ENCODE measurements at places on chromosomes 7 and 10.

- DNase-seq = no peak
Measured at GRCh38 chr10:15737656-15738055, 17.9 kb upstream of the ITGA8 start.

- no peak for DNase-seq
Measured at GRCh38 chr7:83655951-83656556, 7.1 kb upstream of the SEMA3E start.

DNA sequence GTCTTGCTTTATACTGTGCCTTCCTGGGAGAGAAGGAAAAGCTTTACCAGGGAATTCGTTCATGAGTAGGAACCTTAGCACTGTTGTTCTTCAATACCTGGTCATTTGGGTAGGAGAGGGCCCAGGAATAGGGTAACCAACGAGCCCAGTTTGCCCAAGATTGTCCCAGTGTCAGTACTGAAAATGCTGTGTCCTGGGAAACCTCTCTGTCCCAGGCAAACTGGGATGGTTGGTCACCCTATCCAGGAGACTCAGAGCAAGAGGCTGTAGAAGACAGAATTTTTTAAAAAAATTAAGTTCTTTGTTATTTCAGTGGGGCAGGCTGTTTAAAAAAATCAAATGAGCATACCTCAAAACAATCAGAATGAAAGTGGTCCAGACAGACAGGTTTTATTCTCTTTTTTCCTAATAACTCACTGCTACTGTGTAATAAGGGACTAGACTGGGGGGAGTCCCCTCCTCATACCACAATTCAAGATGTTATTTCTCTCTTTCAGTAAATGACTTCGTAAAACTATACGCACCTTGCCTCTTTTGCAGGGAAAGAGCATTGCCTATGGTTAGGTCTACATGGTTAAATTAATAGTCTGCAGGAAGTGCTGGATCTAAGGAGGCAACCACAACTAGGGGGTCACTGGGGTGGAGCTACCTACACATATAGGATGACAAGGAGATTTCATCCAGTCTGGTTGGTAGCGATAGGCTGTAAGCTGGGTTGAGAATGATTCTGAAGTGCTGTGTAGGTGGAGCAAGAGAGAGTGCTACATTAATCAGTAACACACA is 41.1 kb upstream of the FAM133B start:
- DNase-seq = no peak

GRCh38 chr7:138902161-138902560 is 79.0 kb downstream of the KIAA1549 start:
- no peak for DNase-seq

DNA sequence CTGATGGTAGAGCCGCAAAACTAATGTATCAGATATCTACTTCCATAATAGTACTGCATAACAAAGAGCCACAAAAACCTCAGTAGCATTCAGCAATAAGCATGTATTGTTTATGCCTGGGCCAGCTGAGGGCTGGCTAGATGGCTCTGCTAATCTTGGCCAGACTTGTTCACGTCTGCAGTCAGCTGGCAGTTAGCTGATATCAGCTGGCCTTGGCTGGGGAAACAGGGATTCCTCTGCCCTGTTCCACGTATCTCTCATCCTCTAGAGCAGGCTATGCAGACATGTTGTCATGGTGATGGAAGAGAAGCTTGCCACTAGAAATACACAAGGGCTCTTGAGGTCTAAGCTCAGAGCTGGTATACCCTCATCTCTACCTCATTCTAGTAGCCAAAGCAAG is 62.9 kb downstream of the GRM8 start:
- no peak for DNase-seq

GRCh38 chr10:44954042-44954441 is 5.6 kb upstream of the RASSF4 start:
- no peak for DNase-seq

DNA sequence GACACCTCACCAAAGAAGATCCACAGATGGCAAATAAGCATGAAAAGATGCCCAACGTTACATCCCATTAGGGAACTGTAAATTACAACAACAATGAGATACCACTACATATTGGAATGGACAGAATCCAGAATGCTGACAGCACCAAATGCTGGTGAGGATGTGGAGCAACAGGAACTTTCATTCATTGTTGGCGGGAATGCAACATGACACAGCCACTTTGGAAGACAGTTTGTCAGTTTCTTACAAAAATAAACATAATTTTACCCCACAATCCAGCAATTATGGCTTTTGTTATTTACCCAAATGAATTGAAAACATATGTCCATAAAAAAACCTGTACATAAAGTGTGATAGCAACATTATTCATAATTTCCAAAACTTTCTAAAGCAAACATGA is 176.8 kb downstream of the C7orf25 start:
- DNase-seq = no peak

GRCh38 chr10:20446561-20447193 is 450.4 kb downstream of the NEBL start:
- DNase-seq = no peak

DNA sequence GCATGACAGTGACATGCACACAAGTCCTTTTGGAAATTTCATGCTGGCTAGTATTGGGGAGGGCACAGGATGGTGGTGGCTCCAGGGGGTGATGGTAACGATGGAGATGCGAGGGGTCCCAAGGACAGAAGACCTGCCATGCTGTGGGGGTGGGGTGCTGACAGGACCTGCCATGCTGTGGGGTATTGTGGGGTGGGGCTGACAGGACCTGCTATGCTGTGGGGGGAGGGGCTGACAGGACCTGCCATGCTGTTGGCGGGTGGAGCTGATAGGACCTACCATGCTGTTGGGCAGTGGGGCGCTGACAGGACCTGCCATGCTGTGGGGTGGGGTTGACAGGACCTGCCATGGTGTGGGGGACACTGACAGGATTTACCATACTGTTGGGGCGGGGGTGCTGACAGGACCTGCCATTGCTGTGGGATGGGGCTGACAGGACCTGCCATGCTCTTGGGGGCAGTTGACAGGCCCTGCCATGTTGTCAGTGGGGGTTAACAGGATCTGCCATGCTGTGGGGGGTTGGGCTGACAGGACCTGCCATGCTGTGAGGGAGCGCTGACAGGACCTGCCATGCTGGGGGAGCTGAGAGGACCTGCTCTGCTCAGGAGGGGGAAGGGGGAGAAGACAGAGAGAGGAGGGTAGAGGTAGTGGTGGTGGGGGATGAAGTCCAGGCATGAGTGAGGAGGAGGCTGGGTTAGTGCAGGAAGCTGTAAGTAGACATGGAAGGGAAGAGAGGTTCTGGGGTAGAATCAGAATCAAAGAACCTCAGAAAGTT is 36.2 kb upstream of the RET start:
- no peak for DNase-seq

- DNase-seq = no peak
Measured at GRCh38 chr10:96606216-96606615, 19.4 kb upstream of the TM9SF3 start.

- no peak for DNase-seq
Measured at GRCh38 chr10:5691786-5692185, 7.1 kb downstream of the TASOR2 start.

GRCh38 chr7:112422842-112423496 is 27.3 kb upstream of the IFRD1 start:
- no peak for DNase-seq

DNA sequence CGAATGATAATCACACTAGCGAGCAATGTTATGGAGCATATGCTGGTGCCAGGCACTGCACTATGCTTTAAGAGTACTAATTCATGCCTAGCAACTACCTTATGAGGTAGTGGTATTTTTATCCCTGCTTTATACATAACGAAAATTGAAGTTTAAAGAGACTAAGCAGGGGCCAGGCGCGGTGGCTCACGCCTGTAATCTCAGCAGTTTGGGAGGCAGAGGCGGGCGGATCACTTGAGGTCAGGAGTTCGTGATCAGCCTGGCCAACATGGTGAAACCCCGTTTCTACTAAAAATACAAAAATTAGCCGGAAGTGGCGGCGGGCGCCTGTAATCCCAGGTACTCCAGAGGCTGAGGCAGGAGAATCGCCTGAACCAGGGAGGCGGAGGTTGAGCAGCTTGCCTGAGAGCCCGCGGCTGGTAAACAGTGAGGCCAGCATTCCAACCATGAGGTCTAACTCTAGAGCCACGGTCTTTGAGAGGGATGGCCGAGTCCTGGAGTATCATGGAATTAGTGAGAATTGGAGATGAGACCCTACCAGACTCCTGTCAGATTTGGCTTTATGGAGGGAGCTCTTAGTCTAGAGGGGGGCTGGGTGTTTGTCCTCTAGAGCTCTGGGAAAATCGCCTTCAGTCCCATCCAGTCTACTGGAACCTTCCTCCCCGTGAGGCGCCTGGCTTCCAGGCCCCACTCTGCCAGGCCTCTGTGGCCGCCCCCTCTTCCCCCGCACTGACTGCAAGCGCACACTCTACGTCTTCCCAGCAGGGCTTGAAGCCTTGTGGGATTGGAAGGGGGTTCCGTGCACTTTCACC is 11.6 kb downstream of the TLX1 start:
- no peak for DNase-seq

All from activated CD4-positive, CD25-positive, alpha-beta regulatory T cell (primary cell).